ENCODE measurements at places on chromosomes 6 and 20.

DNA sequence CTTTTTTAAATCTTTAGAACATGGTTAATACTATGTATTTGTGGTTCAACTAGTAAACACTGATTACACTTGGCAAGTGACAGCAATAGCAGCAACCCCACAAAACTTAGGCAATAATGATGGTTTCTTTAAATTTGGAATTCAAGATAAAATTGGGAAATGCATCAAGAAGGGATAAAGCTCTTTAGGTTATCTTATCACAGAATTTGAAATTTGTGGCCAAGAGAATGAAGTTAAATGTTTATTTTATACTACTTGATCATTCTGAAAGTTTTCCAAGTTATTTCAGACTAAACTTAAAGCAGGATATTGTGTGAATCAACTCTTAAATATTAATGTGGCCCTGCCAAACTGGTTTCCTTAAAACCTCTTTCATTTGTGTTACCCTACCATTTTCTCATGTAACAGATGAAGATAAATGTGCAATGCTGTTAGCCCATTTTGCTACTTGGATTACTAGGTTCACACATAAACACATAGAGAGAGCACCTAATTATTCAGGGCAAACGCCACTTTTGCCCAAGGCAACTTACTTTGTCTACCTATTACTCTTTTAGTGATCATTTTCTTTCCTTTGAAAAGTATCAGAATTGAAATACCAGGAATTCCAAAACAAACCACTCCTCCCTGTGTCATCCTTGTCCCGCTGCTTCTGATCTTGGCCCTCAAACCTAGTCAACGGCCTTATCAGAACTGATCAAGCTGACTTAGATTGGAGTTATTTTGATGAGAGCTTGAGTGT is 186.7 kb upstream of the TENT5A start:
- no peak for DNase-seq

DNA sequence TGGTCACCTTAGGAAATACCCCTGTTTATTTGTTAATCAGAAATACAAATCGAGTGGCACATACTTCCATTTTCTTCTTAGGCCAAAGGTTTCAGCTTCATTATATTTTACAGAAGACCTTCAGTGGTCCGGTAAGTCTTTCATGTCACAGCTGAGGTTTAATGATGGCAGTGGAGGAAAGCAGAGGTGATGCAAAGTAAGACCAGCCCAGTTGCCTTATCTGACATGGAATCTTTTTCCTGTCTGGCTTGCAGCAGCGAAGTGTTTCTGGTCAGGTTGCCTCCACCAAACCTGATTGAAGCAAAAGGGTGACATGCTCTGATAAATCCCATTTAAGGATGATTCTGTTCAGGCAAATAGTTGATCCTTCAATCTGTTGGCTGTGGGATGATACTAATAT is 100.0 kb downstream of the PRDM1 start:
- no peak for DNase-seq

DNA sequence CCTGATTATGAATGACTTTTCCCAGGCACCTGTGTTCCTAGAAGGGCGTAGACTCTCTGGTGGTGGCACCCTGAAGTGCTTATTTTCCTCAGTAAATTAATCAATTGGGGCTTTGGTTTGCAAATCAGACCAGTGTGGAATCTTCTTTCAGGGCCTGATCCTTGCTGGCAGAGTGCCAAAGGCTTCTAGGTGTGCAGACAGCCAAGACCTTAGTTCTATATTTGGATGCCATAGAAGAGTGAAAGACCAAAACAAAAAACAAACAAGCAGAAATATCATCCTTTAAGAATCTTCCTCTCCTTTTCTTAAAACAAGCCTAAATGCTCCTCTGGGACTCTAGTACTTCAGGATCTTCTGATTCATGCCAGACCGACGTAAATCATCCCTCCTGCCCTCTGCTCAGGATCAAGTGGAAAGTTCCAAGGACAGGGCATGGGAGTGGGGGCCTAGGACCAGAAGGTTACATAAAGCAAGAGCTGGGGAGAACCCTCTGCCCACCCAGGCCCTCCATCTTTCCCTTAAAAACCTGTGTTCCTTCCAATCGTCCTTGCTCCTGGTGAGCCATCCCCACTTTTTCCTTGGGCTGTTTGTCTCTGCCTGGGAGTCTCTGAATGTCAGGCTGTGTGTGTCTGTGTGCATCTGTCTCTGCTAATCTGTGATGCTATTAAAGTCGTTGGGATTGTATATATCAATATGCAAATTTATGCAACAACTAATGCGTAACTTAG is 70.5 kb upstream of the MYLIP start:
- DNase-seq: peak; percentile 18

DNA sequence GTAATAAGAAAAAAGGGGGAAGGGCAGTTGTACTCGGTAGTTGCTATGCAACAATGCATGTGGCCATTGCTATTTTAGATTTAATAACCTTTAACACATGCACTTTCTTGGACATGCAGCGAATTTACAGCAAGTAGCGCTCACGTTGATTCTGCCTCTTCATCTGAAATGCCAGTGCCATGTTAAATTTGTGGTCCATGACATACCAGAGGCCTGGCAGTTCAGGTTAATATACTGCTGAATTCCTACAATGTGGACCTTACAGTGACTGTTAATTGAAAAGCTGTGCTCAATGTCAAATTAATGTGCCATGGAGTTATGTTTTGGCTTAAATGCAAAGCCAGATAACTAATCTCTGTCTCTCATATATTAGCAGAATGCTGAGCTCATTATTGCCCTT is 699.7 kb downstream of the DOK5 start:
- DNase-seq: no peak

- no peak for DNase-seq
These were observed 3.1 kb downstream of the SRMS start for GRCh38 chr20:63544241-63544957.

DNA sequence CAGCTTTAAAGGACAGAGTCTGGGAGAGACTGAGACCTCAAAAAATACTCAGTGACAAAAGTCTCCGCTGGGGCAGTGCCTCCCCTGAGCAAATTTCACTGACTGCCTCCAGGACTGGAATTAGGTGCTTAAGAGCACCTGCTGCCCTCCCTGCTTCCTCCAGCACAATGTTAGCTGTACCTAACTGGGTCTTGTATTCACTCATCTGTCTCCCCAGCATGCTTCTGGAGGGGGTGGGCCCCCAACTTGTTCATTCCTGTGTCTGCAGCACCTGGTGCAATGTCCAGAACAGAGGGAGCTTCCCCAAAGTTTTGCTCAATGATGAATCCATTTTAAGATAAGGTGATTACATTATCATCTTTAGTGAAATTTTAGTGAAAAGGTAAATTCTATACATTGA is 650.7 kb downstream of the KIF16B start:
- DNase-seq: no peak

GRCh38 chr6:144148886-144149285 is 1.4 kb upstream of the STX11 start:
- no peak for DNase-seq

- DNase-seq: no peak
These were observed 17.5 kb upstream of the CEP85L start for GRCh38 chr6:118668761-118669385.

DNA sequence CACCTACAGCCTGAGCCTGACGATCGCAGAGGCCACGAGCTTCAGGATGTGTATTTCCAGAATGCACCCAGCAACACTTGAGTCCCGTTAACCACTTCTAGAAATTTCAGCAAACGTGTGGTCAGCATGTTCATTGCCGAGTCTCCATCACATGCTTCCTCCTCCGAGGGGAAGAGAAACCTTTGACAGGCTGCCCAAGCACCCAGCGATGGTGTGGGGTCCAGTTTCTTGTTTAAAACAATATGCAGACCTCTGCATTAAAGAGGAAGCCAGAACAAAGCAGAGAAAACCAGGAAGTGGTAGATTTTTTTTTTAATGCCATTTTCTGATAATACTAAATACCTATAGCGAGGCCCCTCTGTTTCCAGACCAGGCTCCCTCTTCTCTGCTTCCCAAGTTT is 71.9 kb downstream of the GNAS-AS1 start:
- no peak for DNase-seq

- no peak for DNase-seq
These were observed 8.1 kb upstream of the AHI1 start for GRCh38 chr6:135505648-135506047.

DNA sequence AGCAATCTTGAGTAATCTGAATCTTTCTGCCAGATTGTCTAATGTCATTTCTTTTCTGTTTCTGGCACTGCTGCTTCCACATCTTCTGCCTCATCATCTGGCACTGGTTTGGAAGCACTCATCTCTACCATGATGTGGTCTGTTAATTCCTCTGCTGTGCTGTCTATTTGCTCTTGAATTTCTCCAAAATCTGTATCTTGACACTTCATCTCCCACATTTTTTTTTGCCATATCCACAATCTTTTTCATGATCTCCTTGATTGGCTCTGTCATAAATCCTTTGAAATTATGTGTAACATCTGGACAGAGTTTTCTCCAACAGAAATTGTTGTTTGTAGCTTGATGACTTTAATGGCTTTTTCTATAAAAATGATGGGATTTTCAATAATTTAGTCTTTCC is 417.8 kb upstream of the MANEA start:
- no peak for DNase-seq

DNA sequence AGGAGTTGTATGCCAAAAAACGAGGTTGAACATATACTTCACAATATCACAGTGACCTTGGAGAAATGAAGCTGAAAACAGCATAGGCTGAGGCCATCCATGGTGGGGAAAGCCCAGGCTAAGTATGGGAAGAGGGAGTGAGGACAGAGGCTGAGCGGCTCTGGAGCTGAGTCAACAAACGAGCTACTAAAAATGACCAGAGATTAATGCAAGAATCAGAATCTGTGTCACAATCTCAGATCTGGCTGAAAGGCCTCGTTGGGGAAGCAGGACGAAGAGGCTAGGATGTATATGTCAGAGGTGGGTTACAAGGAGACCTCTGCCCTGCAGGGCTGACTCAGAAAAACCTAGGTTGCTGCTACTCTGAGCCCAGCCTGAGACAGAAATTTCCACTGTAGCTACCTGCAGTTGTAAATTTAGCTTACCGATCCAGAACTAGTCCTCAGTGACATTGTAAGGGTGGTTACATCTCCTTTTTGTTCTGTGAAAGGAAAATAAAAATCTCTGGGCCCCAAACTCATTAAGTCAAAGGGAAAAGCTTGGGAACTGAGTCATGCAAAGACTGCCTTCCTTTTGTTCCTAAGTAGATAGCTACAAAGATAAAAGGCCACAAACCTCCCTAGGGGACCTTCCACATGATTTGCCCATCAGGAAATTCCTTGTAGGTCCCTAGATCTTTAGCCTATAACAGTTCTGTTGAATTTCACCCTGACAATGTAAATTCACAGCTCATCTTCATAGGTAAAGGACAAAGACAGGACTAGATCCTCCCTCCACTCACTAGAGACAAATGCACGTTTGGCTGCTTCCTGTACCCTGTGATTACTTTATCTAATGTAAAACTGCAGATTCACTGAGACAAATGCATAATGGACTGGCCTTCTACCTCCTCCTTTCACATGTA is 8.5 kb upstream of the TUBB2A start:
- no peak for DNase-seq

GRCh38 chr20:53773792-53774401 is 180.3 kb upstream of the ZNF217 start:
- no peak for DNase-seq

GRCh38 chr6:65948062-65948461 is 241.0 kb upstream of the EYS start:
- DNase-seq: no peak

DNA sequence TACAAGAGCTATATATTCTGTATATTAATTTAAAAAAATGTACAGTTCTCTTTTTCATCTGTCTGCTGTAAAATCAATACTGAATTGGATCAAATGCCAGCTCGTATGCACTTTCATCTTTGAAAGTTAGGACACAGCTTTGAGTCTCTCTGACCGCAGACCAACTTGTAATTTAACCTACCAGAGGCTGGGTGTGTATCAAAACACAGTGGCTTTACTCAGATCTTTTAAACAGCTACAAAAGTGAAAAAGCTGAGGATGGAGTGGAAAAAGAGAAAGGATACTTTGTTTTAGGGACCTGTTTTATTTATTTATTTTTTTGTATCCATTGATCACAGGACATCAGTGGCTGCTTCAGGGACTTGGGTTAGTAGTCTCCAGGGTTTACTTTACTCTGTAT is 44.1 kb downstream of the KIAA0408 start:
- no peak for DNase-seq

DNA sequence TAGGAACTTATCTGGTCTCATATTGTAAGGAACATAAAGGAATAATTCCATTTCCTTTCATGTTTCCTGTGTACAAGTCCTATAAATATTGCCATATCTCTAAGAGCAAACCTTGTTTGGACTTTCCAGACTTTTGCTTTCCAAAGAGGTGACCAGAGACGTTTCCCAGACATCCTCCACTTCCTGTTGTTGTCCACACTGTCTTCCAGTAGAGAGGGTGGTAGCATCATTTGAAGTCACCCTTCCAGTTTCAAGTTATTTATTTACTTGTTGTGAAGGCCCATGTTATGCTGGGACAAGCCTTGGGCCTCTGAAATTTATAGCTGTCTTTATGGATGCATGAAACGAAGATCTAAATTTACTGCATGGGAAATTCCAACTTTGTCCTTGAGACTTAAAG is 10.6 kb upstream of the TGM3 start:
- no peak for DNase-seq

DNA sequence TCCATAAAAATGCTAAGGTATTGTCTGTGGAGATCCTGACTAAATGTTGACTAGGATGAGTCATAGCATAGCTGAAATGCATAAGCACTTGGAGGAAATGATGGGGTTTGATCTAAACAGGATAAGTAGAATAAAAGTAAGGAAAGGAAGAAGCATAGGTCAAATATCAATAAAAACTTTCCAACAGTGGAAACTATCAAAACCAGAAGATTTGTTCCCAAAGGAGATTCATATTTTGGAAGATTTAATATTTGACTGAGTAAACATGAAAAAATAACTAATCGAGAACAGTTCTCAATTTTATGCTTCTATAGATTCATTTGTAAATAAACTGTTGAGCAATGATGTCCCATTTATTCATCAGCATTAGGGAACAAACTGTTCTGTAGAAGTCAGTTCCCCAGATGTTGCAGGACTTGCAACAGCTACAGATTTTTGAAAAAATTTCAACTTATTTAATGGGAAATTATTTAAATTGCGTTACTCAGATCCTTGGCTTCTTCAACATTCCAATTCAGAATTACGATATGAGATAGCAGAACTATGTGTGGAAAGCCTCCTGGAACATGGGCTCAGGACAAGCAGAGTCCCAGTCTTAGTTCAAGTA is 133.7 kb upstream of the TBX18 start:
- DNase-seq: no peak

DNA sequence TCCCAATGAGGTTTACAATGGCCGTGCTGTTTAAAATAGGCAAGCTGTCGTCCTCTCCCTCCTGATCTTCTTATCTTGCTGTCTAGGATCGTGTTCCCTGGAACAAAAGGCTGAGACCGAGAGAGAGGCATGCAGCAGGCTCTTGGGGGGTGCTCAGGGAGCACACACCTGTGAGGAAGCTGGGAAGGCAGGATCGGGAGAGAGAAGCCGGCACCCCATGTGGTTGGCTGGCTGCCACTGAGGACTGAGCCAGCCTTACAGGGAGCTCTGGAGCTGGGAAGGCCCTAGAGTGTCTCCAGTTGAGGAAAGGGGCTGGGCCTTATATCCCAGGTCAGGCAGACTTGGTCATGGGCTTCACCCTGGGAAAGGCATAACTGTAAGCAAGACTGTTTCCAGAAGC is 184.2 kb downstream of the LY86 start:
- DNase-seq: no peak

Data from tibial nerve (tissue), 4 donors.